ENCODE measurements at places on chromosomes 5 and 9.
A peak's percentile ranks its signal among the peaks of the same experiment; 100 is the strongest.

GRCh38 chr5:158725297-158725851, 374.3 kb downstream of the EBF1 start:
- DNase-seq = no peak

GRCh38 chr5:17190242-17190778, 27.1 kb upstream of the BASP1 start:
- DNase-seq = peak; percentile 18

GRCh38 chr5:121462441-121462840, 389.2 kb upstream of the FTMT start:
- DNase-seq = no peak

GRCh38 chr5:96245140-96246091, 187.6 kb downstream of the PCSK1 start:
- no peak for DNase-seq

DNA sequence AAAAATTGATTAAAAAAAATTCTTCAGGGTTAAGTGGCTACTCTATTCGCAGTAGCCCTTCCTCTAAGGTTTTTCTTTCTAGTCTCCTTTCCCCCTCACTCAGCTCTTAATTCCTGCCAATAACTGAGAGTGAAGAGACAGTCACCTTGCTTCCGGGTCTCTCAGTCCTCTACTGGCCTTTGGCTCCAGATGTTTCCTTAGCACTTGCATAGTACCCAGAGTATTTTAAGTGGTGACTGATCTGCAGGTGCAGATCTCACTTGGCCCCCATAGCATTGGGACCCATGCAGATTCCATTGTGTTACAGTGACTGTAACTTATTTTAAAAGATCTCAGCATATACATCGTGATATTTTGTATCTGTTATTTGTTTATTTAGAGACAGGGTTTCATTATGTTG, 66.2 kb downstream of the GCNT1 start:
- no peak for DNase-seq

- DNase-seq = no peak
These were observed 501.4 kb upstream of the ST8SIA4 start for GRCh38 chr5:101404531-101404930.

DNA sequence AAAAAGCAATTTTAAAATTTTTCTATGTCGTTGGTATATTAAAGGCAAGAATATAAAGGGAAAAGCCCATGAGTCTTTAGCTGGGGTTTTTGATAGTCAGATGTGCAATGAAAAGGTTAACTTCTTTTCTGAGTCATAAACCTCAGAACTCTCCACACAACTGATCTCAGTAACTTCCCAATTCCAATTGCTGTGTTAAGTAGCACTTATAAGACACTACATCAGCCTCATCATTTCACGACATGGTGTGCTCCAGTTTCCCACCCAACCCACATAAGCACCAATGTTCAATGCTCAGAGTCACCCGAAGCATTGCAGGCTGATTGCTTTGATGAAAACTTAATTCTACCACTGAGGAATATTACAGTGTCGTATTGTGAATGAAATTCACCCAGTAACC, 155.8 kb downstream of the TSSK1B start:
- no peak for DNase-seq

DNA sequence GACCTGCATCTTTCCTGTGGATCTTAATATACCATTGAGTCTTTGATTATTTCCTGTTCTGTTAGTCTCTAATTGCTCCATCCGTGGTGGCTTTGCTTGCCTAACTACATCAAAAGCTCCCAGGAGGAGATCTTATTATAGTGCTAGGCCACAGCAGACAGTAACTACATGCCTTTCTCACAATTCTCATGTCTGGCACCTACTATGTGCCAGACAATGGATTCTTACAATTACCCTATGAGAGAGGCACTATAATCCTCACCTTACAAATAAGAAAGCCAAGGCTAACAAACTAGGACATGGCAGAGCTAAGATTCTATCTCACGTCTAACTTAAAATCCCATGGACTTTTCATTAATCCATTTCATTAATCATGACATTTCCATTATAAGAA, 70.3 kb upstream of the TARS1 start:
- no peak for DNase-seq

DNA sequence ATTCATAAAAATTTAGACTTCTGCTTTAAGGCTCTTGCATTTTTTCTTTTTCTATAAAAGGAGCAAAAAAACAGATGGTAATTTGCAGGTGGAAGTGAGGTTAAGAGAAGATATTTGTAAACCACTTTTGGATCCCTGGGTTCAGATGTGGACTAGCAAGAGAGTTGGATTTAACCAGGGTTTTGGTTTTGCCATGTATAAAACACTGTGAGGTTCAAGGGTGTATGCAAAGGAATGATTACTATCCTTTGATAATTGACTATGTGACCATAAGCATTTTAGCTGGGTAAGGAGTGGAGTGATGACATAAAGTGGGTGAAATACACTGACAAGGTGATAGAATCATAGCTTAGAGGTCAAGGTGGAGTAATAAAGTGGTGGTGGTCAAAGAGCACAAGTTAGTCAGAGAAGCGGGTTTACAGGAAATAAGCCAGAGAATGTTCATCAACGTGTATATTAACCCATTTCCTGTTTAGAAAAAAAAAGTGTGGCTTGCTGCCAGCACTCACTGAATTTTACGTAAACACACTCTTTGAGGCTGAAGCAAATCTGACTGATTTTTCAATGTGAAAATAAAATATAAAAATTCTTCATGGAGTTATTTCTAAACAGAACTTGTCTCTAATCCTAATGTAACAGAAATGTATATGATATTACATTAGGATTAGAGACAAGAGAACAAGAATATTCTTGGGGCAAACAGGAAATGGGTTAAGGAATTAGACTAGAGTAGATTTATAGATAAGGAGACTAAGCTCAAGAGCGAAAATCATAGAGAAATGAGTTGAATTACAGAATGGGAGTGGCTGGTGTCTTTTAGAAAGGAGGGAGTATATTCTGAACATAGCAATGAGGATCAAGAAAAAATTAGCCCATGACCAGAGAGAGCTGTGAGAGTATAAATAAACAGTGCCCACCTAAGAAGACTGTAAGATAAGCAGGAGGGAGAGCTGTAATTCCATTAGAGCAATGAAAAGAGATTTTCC, 74.5 kb downstream of the CDKN2A start:
- peak; percentile 67 for DNase-seq

- peak; percentile 12 for DNase-seq
These were observed 481 bp downstream of the MRPL36 start for GRCh38 chr5:1799110-1799601.

GRCh38 chr5:101278917-101279316, 375.8 kb upstream of the ST8SIA4 start:
- no peak for DNase-seq

GRCh38 chr5:148915224-148915817, 88.9 kb downstream of the ADRB2 start:
- no peak for DNase-seq

- no peak for DNase-seq
These were observed 400 bp downstream of the HCN1 start for GRCh38 chr5:45695804-45696156.

DNA sequence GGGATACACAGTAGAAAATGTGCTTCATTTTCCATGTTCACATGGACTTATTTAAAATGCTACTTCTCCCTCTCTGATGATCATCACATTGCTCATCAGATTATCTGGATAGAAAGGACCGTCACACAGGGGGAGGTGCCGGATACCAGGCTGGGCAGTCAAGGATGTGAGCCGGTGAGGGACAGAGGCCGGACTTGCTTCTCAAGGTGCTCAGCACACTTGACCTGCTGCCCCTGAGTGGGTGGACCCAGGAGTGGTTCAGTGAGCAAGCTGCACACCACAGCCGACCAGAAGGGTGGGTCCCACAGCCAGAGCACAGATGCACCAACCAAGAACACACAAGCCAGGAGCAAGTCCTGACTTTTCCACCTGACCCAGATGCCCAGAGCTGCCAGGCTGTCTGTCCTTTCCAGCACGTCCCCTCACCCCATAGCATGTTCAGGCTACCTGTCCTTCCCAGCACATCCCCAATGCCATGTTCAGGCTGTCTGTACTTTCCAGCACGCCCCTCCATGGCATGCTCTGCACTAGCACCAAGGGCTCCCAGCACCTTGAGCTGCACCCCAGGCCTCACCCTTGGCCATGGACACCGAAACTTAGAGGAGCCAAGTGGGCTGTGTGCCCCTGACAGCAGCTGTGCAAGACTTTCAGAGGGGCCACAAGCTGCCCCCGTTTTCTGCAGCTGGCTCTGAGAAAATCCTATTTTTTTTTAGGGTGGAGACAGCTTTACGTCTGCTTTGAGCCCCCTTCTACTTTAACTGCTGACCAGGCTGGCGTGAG, 77.8 kb downstream of the SECISBP2 start:
- DNase-seq = no peak

GRCh38 chr5:96855031-96855872, 21.0 kb upstream of the ERAP2 start:
- no peak for DNase-seq

- no peak for DNase-seq
These were observed 23.8 kb downstream of the RETREG1 start for GRCh38 chr5:16593013-16593412.

- no peak for DNase-seq
These were observed 7.0 kb upstream of the FUT7 start for GRCh38 chr9:137038916-137039315.

GRCh38 chr5:141603923-141604717, 14.7 kb downstream of the DIAPH1 start:
- DNase-seq = peak; percentile 46

- DNase-seq = no peak
These were observed 9.0 kb downstream of the MYMK start for GRCh38 chr9:133515615-133516255.

GRCh38 chr5:25573691-25574090, 928.9 kb upstream of the CDH10 start:
- DNase-seq = no peak

GRCh38 chr5:7464182-7464581, 68.2 kb downstream of the ADCY2 start:
- no peak for DNase-seq

- no peak for DNase-seq
These were observed 130.3 kb downstream of the FOXD1 start for GRCh38 chr5:73318308-73318719.

DNA sequence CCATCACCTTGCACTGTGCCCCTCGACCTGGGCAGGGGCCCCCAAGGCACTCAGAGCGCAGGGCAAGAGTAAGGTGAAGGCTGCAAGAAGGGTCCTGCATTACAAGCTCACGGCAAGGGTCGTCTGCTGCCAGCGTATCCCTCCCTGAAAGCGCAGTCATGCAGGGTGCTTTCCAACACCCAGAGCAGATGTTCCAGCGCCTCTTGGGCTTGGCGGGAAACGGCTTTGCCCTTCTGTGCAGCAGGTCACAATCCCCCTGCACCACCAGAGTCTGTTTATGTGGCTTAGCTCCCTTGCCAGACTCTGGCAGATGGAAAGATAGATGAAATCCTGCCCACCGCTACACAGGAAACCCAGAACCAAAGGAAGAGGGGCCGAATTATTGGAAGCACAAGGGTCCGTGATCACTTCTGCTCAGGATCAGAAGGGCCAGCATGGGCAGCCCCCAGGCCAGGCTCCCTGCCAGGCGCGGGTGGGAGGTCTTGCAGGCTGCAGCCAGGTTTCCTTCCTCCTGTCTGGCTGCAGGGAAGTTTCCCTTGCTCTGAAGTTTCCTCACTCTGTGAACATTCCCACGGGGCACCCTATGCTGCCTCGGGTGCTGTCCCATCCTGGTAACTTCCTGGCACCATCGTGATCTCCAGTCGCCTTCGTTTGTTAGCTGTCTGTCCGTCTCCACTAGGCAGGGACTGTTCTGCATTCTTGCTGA, 132.2 kb downstream of the ZNF354C start:
- DNase-seq = no peak

DNA sequence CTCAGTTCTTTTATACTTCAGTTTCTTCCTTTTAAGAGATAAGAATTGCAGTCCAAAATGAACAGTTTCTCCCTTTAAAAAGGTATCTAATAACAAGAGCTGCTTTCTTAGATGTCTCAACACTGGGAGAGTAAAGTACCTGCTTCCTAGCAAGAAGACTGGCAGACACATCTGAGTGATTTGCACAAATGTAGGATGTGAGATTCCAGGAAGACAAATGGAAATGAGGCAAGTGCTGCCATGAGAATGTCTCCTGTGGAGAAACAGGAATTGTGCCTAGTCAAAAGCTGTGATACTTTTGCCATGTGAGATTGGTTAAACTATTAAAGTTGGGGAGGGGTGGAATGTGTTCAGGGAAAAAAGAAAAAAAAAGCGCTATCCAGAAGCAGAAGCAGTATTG, 159.1 kb downstream of the HTR1A start:
- no peak for DNase-seq

GRCh38 chr5:129554134-129554904, 94.2 kb downstream of the ADAMTS19 start:
- DNase-seq = no peak

DNA sequence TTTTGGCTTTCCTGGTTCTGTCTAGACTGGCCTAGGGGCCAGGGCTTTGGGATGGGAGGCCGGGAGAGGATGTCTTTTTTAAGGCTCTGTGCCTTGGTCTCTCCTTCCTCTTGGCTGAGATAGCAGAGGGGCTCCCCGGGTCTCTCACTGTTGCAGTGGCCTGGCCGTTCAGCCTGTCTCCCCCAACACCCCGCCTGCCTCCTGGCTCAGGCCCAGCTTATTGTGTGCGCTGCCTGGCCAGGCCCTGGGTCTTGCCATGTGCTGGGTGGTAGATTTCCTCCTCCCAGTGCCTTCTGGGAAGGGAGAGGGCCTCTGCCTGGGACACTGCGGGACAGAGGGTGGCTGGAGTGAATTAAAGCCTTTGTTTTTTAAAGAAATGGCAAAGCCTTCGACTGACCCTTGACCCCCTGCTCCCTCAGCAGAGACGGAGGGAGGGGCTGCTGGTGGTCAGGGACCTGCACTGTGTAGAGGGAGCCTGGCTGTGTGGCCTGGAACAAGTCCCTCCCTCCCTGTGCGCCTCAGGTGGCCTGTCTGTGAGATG, 11.1 kb downstream of the FPGS start:
- no peak for DNase-seq

DNA sequence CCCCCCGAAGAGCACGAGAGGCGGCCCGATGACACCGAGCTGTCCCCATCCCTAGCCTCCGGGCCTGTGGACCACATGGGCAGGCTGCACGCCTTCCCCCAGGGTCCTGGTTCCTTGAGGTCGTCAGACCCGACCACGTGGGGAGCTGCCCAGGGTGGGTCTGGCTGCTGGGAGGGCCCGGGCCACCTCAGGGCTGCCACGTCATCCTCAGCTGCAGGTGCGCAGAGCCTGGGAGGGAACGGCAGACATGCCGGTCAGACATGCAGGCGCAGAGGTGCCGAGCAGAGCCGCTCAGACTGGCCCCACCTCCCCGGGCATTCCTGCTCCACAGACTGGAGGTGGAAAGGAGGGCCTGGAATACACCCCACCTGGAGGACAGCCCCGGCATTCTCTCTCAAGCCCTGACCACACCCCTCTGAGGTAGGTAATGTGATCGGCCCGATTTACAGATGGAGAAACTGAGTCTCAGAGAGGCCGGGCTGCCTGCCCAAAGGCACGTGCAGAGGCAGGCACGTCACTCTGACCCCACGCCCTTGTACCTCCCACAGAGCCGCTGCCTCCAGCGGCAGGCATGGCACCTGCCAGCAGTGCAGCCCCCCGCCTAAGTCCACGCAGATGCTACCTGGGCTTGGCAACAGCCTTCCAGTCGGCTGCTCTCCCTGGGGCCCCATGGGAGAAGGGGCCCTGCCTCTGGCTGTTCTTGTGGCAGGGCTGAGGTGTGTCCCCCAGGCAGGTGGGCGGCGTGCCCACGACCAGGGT, 649 bp downstream of the CCDC187 start:
- no peak for DNase-seq

- DNase-seq = no peak
These were observed 57.9 kb downstream of the DIAPH1 start for GRCh38 chr5:141560725-141561483.

All from CD4-positive, alpha-beta T cell treated with Interleukin-10 for 1 hour (primary cell).